ENCODE measurements at places on chromosomes 1 and 21.

- DNase-seq, result no peak
Observed at GRCh38 chr1:41355761-41356160, 5.5 kb upstream of the FOXO6 start.

GRCh38 chr1:20823845-20824244, 36.7 kb upstream of the HP1BP3 start:
- no peak for DNase-seq

- no peak for DNase-seq
Observed at GRCh38 chr1:54859700-54860391, 27.1 kb downstream of the DHCR24 start.

DNA sequence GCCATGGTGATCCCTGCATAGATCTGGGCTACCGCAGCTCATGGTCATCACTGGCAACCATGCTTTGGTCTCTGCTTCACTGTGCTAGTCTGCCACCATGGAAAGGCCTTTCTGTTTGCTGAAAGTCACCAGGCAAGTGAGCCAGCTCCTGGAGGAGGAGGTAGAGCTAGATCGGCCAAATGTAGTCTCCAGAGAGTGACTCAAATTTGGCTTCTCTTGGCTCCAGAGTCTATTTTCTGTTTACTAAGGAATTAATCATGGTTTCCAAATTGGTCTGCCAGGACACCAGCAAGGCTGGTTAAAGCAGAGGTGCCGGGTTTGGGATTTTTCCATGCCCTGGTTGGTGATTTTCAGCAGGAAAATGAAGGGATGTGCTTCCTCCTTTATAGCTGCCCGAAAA, 52.7 kb upstream of the IVNS1ABP start:
- DNase-seq, result no peak

- no peak for DNase-seq
Observed at GRCh38 chr1:204623894-204624361, 61.6 kb downstream of the LRRN2 start.

DNA sequence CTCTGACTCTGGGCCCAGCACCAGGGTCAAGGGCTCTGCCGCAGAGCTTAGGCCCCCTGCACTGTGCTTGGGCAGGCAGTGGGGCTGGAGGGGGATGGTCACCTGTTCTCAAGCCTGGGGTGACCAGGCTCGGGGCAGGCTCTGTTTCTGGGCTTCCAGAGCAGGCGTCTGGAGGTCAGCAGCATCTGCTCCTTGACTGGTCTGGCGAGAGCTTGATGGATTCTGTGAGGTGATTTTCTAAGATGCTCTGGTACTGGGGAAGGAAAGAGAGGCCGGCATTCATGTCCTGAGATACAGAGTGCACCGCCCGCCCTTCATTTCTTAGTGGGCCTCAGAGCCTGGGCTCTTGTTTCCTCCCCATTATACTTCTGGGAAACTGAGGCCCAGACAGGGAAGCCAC, 24.5 kb downstream of the RAB7B start:
- DNase-seq, result no peak

DNA sequence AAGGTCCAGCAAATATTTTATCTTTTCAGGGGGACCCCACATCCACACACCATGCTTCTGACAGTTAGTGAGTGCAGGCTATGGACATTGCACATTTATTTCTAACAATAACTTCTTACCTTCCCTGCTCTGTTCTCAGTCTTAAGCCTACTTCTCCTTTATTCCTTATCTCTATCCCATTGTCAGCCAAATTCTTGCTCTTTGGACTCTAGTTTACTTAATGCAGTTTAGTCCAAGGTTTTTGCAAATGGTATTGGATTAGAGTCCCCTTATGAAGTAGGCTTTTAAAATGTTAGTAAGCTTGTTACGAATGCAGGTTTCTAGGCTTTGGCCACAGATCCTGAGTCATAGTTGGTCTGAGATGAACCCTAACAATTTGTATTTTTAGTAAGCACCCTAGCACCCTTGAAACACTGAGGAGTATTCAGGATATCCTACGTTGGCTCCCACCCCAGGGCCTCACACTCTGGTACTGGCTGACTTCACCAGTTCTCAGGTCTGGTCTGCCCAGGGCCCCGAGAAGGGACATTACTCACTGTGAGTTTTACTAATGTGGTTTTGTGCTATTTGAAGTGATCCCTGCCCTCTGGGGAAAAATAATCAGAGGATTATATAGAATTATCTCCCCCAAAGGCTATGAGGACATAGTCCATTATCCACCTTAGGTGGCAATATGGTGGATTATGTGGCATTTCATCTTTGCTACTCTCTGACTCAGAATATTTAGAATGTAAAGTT, 239.5 kb downstream of the TGFB2 start:
- DNase-seq, result no peak

GRCh38 chr1:3652548-3653285, 401 bp downstream of the TP73 start:
- DNase-seq, result no peak

- DNase-seq, result no peak
Observed at GRCh38 chr1:57470036-57470435, 46.2 kb upstream of the DAB1 start.

DNA sequence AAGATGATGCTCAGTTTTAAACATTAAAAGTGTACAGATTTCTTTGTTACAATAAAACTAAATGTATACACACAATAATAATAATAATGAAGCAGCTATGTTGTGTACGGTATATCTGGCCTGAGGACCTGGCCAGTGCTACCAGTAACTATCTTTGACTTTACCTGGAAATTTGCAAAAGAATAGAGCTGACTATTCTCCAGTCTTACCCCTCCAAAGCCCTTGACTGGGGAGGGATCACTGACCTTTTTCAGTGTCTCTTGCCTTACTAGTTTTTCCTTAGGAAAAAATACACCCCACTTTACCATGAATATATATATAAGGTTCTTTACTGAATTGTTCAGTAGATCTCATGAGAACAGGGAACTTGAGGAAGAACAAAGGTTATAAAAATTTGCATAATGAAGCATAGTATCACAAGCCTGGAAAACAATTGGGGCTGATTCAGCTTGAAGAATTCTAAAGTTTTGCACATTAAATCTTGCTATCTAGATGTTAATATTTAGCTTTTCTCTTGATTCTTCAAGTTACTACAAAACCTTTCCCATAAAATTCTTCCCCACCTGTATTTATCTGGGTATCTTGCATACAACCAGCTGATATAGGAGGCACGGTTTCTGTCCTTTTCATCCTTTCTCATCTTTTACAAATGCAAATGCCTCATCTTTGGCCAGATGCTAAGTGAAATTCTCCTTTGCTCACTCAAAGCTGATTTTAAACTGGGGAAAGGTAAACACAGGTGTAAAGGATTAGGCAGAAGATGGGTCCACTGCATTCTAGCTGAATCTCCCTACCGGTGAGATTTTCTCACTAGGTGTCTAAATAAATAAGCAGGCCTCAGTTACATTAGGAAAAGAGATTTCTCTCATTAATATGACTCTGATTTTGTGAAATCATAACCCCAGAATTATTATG, 25.0 kb upstream of the SLAMF1 start:
- no peak for DNase-seq

DNA sequence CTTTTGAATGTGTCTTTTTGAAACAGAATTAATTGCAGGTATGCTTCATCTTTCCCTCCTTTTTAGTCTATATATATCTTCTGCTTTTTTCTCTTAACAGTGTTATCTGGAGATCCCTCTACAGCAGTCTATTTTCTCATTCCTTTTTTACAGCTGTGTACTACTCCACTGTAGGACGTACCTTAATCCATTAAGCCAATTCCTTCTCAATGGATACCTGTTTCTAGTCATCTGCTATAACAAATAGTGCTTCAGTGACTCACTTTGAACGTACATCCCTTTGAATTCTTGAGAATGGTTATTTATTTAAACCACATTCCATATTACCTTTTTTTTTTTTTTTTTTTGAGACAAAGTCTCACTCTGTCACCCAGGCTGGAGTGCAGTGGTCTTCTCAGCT, 15.6 kb downstream of the PCNX2 start:
- DNase-seq, result no peak

GRCh38 chr1:11174261-11174942, 14.8 kb upstream of the ANGPTL7 start:
- DNase-seq, result no peak

DNA sequence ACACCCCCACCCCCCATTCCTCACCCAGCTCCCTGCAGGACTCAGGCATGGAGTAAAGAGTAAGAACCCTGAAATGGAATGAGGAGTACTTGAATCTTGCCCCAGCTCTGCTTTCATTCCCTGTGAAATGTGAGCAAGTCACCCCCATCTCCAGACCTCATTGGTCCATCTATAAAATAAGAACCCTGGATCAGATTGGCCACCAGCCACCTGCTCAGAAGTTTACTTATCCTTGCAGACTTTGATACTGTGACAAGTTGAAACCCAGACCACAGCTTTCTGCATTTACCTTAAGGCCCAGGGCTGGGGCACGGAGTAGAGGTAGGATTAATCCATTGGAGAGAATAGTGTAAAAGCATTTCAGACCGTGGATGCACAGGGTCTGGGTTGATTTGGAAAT, 2.2 kb downstream of the KISS1 start:
- no peak for DNase-seq

DNA sequence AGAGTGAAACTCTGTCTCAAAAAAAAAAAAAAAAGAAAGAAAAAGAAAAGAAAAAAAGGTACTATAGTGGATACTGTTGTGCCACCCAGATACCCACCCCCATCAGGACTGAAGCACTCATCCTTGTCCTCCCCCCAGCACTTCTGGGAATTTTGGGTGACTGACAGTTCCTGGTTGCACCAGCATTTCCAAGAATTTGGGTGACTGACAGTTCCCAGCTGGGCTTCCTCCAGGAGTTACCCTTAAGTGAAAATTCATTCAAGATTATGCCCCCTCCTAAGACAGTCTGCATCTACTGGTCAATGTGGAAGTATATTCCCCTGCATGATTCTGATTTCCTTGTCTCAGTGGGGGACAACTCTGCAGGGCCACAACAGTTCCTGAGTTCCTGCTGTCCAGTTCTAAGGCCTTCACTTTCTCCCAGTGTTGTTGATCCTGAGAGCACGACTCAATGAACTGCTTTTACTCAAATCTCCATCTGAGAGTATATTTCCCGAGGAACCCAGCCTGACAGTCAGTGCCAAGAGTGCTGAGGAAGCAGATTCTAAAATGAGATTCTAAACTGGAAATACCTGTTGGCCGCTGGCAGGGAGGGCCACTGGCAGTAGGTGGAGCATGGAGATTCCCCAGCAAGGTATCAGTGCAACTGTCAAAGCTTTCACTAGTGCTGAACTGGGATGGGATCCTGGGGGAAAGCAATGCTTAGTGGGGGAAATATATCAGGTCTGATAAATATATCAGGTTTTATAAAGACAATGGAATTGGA, 18.5 kb downstream of the RIIAD1 start:
- no peak for DNase-seq

Measured in activated effector memory CD4-positive, alpha-beta T cell treated with Interleukin-2 at 50 U/mL for 16 hours (primary cell).